ENCODE measurements at places on chromosomes 5 and 9.

- DNase-seq, result no peak
These were observed 33.1 kb upstream of the HTR4 start for GRCh38 chr5:148687427-148687826.

GRCh38 chr5:124653666-124654065 is 92.8 kb downstream of the ZNF608 start:
- no peak for DNase-seq

- no peak for DNase-seq
These were observed 26.1 kb downstream of the HRH2 start for GRCh38 chr5:175683921-175684320.

DNA sequence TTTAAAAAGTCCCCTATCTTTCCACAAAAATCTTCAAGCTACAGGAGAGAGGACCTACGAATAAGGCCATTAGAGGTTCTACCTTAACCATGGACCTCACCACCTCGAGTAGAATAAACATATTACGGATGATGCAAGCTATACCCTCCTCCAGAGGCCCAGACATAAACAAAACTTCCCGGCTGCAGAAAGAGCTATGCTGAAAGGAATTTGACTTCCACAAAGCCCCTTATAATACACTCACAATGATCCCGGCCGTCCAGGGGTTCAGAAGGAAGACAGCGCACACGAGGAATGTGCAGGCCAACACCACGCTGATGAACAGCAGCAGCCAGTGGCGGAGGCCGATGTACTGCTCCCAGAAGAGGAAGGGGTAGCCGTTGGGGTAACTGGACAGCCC is 59.0 kb downstream of the PTCH1 start:
- no peak for DNase-seq

GRCh38 chr9:112169368-112169767 is 5.7 kb downstream of the SUSD1 start:
- no peak for DNase-seq

Data from stimulated activated CD4-positive, alpha-beta T cell treated with anti-CD3 and anti-CD28 coated beads, Interleukin-1b, Interleukin-23, amount 100 ng/mL, for 1 hour (primary cell).